ENCODE measurements at places on chromosomes 2 and 18. TPM values are rescaled to one million over a fixed set of nuclear protein-coding genes. Genes with fewer than 3 reads are reported as not detected.

Gene CCDC178
- total RNA-seq = 1.00 TPM

Gene DPYSL5
- total RNA-seq = 0.06 TPM

Gene RAMP1
- total RNA-seq = 490 TPM

DNA sequence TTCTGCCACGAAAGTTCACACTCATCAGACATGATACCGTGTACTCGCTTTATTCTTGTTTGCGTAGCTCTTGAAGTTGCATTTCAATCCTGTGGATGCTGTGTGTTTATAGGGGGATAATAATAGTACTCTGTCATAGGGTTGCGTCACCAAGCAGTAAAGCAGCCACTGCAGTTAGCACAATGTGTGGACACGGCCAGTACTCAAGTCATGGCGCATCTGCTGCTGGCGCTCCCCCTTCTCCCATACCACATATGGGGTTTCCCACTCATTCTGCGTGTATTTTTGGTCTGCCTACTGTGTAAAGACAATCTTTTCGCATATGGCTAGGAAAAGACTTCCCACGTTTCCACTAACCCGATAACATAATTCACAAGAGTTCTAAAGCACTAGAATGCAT is 2.1 kb upstream of the ZBTB14 start:
- DNase-seq = no peak

GRCh38 chr2:166632616-166633015 is 138.6 kb upstream of the SCN7A start:
- DNase-seq = no peak

Gene PDE11A
- total RNA-seq = 1.0 TPM

GRCh38 chr2:104849101-104849500 is 4.8 kb upstream of the POU3F3 start:
- DNase-seq = no peak
